ENCODE measurements at places on chromosomes 13 and 19. TPM values are rescaled to one million over a fixed set of nuclear protein-coding genes. Genes with fewer than 3 reads are reported as not detected.

The GIPC3 gene
- 0.16 TPM for total RNA-seq

The AKAP8 gene
- 18.0 TPM for total RNA-seq

The KCNK6 gene
- total RNA-seq = 5.5 TPM

The NCAN gene
- not detected for total RNA-seq

The WDR87 gene
- total RNA-seq = under 0.01 TPM

The ZNF177 gene
- 1.5 TPM for total RNA-seq

The ZNF419 gene
- total RNA-seq = 13.1 TPM

The SLC25A41 gene
- total RNA-seq = 0.12 TPM

The PTPRH gene
- 1.1 TPM for total RNA-seq

The GDF15 gene
- total RNA-seq = 4.9 TPM

The RUBCNL gene
- 7.0 TPM for total RNA-seq

The ETV2 gene
- total RNA-seq = 0.65 TPM

The MRPL57 gene
- total RNA-seq = 12.3 TPM

The C19orf81 gene
- not detected for total RNA-seq

The C13orf42 gene
- not detected for total RNA-seq

The IQCN gene
- total RNA-seq = 4.1 TPM

The GGACT gene
- total RNA-seq = 11.4 TPM

The IL4I1 gene
- 0.24 TPM for total RNA-seq

The KIR3DL2 gene
- total RNA-seq = not detected

The ZNF439 gene
- total RNA-seq = 7.2 TPM

The SPIB gene
- total RNA-seq = not detected

The IZUMO2 gene
- not detected for total RNA-seq

The ZNF256 gene
- 5.3 TPM for total RNA-seq

The CPB2 gene
- total RNA-seq = not detected

The LGI4 gene
- 1.3 TPM for total RNA-seq

The OR7D2 gene
- total RNA-seq = not detected

The PNMA8A gene
- 8.9 TPM for total RNA-seq

The ERICH6B gene
- total RNA-seq = not detected

The PRODH2 gene
- not detected for total RNA-seq

The PGLYRP2 gene
- not detected for total RNA-seq

The CGB1 gene
- not detected for total RNA-seq

The CGB3 gene
- total RNA-seq = not detected

The NLRP11 gene
- total RNA-seq = under 0.01 TPM

The FFAR1 gene
- not detected for total RNA-seq

The TMEM59L gene
- not detected for total RNA-seq

The CEACAM20 gene
- total RNA-seq = not detected

The AP3D1 gene
- 181 TPM for total RNA-seq

The ZNF100 gene
- total RNA-seq = 1.6 TPM

The GET3 gene
- 91.0 TPM for total RNA-seq

The CRX gene
- total RNA-seq = not detected

The KCNN4 gene
- total RNA-seq = 6.0 TPM

The CEBPA gene
- total RNA-seq = 0.97 TPM

The KIR2DL4 gene
- not detected for total RNA-seq

The SWSAP1 gene
- total RNA-seq = 0.97 TPM

The ZNF763 gene
- 0.85 TPM for total RNA-seq

The LRG1 gene
- total RNA-seq = not detected

The FAM124A gene
- total RNA-seq = 0.97 TPM

The ZNF98 gene
- total RNA-seq = not detected

The HCST gene
- total RNA-seq = not detected

Data from hair follicle dermal papilla cell (primary cell).